ENCODE measurements at places on chromosomes 7 and 10.
A peak's percentile ranks its signal among the peaks of the same experiment; 100 is the strongest.

DNA sequence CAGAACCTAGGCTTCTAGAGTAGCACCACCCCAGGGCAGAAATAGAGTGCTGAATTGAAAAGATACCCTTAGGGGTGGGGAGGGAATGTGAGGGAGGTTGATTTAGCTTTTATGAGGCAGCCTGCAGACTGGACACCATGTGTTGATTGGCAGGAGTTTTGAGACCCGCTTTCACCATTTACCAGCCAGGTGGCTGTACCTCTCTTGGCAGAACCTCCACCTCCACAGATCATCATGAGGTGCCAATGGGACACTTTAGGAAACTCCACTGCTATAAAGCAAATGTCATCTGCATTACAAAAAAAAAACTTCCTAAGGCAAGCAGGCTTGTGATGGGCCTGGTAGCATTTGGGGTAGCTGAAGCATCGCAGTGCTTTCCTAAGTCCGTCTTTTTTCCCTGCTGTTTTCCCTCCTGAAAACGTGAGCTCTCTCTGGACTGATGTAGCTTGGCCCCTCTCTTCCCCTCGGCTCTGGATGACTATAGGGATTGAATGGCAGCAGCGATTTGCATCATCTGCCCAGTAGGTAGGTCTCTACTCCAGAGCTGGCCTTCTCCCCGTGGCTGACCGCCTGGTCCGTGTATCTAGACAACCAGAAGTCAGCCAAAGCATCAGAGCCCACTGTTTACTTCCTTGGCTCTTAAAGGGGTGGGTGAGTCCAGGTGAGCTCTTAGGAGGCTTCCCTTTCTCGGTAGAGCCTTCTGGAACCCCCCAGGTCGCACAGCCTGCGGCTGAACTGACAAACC lies 1.3 kb downstream of the PCBD1 start:
- DNase-seq = no peak

GRCh38 chr10:70053218-70053840 lies 683 bp downstream of the MACROH2A2 start:
- DNase-seq = no peak

DNA sequence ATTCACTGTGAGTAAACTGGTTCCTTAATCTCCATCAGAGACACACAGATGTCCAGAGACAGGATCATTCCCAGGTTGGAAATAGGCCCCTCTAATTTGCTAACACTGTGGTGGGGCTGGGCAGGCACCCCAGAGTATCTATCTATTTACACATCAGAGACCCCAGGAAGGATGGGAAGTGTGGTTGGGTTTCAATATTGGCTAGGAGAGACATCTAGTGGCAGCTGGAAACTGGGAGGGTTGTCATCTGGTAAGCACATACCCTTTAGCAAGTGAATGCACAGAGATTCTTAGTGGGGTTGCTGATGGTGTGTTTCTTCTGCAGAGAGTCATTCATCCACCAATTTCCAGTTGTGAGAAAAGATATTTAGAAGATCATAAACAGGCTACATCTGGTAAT lies 36.0 kb upstream of the NRG3 start:
- no peak for DNase-seq

DNA sequence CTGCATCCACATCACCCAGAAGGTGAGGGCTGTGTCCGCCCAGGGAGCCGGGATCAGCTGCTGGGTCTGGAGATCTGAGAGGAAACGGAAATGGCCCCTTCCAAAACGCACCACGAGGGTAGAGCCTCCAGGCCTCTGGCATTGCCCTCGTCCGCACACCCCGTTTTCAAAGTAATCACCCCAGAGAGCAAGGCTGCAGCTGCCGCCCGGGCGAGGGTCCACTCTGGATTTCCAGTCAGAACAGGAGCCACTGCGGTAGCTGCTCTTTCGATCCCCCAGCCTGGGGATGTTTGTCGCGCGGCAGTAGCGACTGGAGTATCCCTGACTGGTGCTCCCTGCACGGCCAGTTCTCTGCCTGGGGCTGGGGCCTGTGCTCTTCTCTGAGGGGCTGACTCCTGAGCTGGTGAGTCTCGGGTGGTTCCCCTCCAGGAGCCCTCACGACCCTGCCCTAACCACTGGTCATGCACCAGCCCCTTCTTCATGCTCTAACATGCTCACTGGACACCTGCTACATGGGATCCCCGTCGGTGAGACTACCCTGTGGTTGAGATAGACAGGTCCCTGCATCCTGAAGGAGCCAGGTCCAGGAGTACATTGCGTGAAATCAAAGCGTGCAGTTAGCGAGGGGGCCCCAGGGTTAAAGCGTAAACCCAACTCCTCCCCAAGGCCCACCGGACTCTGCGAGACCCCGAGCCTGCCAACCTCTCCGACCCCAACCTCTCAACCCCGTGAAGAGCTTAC lies 99.2 kb downstream of the FOXL3 start:
- DNase-seq = no peak

GRCh38 chr7:157910446-157910845 lies 573.6 kb downstream of the DNAJB6 start:
- no peak for DNase-seq

GRCh38 chr7:50315739-50316671 lies 11.5 kb downstream of the IKZF1 start:
- no peak for DNase-seq

- DNase-seq = no peak
Measured at GRCh38 chr10:112952282-112953173, 2.5 kb downstream of the TCF7L2 start.

DNA sequence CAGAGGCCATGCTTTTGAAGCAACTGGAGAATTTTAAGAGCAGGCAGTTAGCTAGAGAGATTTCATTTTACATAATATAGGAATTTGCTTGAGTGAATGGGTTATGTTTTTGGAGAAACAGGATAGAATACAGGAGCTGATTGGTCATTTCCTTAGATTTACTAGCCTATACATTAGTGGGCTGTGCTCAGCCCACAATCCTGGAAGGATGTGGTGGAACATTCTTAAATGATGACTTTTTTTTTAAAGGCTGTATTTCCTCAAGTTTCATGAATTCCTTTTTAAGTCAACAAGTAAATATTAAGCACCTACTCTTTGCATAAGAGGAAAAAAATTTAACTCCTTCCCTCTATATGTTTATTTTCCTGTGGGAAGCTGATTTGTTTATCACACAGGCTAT lies 314.4 kb upstream of the BMPER start:
- peak; percentile 21 for DNase-seq

- no peak for DNase-seq
Measured at GRCh38 chr10:73768881-73769280, 13.0 kb upstream of the CHCHD1 start.

- no peak for DNase-seq
Measured at GRCh38 chr7:14424675-14425074, 435.2 kb upstream of the ETV1 start.

- DNase-seq = no peak
Measured at GRCh38 chr10:70887804-70888800, at the start of gene PCBD1. Gene PCBD1, minus strand, starts transcription at chr10:70888565. Its CDS starts 32 bp downstream, at chr10:70888533.

DNA sequence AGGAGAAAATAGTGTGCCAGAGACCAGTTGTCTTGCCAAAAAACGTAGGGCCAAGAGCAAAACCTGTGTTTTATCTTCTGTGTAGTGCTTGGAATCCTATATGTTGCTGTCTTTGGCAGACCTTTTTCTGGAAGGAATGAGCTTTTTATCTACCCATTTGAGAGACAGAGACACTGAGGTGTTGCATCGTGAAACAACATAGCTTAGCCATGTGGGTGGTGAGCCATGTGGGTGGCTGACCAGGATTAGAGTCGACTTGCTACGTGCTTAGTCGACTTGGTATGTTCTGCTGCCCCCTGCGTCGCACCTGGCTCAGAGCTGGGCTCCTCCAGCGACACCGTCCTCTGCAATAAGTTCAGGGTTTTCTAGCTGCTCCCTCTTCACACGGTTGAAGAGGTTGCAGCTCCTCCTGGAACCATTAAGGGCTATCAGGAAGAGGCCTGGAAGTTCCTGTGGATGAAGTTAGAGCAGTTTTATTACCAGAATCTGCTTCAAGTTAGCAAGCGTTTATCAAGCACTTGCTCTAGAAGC lies 175.8 kb downstream of the SH2D4B start:
- DNase-seq = no peak

GRCh38 chr10:1778375-1778969 lies 41.1 kb upstream of the ADARB2 start:
- no peak for DNase-seq

GRCh38 chr7:2626498-2627117 lies 5.2 kb upstream of the TTYH3 start:
- DNase-seq = no peak

GRCh38 chr7:154532771-154533170 lies 470.2 kb downstream of the PAXIP1 start:
- no peak for DNase-seq

GRCh38 chr10:96212911-96213310 lies 58.5 kb downstream of the BLNK start:
- no peak for DNase-seq

GRCh38 chr10:113103131-113103840 lies 153.2 kb downstream of the TCF7L2 start:
- DNase-seq = no peak

DNA sequence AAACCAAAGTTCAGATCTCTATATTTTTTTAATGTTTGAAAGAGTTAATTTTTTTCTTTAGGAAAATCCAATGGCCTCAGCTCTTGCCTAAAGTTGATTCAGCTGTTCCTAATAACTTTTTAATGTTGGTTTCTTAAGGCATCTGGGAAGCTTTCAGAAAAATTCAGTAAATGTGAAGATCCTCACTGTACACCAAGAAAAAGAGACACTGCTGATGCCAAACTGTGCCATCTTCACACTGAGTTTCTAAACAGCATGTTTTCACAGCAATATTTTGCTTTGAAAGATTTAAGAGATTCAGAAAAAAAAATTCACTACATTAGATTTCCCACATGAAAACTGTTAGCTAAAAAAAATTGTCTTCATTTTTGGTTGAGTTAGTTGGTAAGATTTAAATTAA lies 249.4 kb downstream of the NEBL start:
- DNase-seq = no peak

GRCh38 chr10:132131581-132132420 lies 54.9 kb upstream of the DPYSL4 start:
- no peak for DNase-seq

- no peak for DNase-seq
Measured at GRCh38 chr7:135682191-135682590, 19.9 kb downstream of the STMP1 start.

DNA sequence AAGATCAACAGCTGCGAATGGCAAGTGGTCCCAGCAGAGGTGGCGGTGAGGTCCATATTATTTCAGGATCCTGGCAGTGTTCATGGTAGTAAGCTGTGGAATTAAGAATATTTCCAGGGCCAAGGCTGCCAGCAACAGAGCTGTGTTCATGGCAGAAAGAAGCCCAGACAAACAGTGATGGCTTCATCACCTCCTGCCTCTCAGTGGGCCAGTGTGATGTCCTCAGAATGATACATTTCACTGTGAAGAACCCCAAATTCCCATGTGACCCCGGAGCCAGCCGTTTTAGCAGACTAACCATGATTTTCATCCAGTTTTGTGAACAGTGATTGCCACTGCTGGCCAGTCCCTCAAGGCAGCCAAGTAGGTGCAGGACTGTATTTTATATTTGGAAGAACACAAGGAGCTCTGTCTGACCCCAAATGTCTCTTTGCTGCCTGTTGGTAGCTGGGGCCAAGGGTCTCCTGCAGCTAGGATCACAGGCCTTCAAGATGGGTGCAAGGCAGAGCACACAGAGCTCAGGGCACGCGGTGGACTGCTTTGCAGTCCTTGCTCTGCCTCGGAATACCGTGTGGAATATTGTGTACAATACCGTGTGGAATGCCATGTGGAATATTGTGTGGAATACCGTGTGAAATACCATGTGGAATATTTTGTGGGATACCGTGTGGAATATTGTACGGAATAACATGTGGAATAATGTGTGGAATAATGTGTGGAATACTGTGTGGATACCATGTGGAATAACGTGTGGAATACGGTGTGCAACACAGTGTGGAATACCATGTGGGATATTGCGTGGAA lies 132.3 kb upstream of the CHST15 start:
- DNase-seq = no peak
